ENCODE measurements at places on chromosomes 1 and 21. TPM values are rescaled to one million over a fixed set of nuclear protein-coding genes. Genes with fewer than 3 reads are reported as not detected.

- no peak for DNase-seq
Measured at GRCh38 chr1:101325144-101325543, 88.3 kb downstream of the S1PR1 start.

- DNase-seq: no peak
Measured at GRCh38 chr1:87549738-87550137, 221.1 kb downstream of the LMO4 start.

- DNase-seq: no peak
Measured at GRCh38 chr1:185526344-185527307, 207.6 kb upstream of the HMCN1 start.

- DNase-seq: no peak
Measured at GRCh38 chr1:203407296-203407695, 56.4 kb upstream of the FMOD start.

DNA sequence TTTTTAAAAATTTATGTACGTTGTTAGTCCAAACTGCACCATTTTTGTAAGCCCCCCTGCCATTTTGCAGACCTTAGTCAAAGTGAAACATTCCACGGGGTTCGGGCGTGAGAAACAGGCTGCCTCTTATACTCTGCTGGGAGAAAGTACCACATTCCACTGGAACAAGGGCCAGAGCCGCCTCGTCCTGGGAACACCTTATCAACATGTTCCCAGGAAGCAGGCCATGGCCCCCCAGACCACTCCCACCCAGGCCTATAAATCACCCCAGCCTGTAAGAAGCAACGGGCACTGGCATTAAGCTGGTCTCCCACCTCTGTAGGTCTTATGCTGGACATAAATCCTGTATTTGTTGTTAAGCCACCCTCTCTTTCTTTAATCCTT is 854 bp upstream of the ZRANB2 start:
- DNase-seq: no peak

GRCh38 chr1:116579259-116579875 is 8.5 kb upstream of the CD58 start:
- DNase-seq: no peak

GRCh38 chr1:185601189-185601588 is 133.0 kb upstream of the HMCN1 start:
- DNase-seq: no peak

GRCh38 chr1:41537788-41538351 is 53.4 kb upstream of the EDN2 start:
- DNase-seq: no peak

The LCE3E gene
- total RNA-seq: not detected

The FCRL4 gene
- not detected for total RNA-seq

The C1orf141 gene
- total RNA-seq: not detected

The OR2T2 gene
- total RNA-seq: not detected

All from CD8-positive, alpha-beta memory T cell (primary cell).